ENCODE measurements at places on chromosomes 16 and 17.

- no peak for DNase-seq
These were observed 291.2 kb upstream of the SALL1 start for GRCh38 chr16:51442141-51442870.

- DNase-seq: no peak
These were observed 46.9 kb downstream of the LCMT1 start for GRCh38 chr16:25158401-25158800.

DNA sequence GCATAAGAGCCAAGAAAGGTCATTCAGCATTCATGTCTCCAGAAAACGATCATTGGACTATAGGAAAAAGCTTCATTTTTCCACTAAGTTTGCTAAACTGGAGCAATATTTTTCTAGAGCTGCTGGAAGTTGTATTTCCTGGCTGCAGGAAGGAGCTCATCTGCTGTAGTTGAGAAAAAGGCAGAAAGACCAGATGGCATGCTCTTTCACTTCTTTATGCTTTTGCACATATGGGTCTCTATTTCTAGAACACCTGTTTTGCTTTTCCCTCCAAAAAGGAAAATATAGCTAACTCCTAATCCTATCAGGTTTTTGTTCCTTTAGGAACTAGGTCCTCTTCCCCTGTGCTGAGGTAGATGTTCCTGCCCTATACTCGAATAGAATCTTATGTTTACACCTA lies 61.9 kb upstream of the HLF start:
- no peak for DNase-seq

GRCh38 chr17:41736983-41737679 lies 2.7 kb upstream of the HAP1 start:
- DNase-seq: no peak

DNA sequence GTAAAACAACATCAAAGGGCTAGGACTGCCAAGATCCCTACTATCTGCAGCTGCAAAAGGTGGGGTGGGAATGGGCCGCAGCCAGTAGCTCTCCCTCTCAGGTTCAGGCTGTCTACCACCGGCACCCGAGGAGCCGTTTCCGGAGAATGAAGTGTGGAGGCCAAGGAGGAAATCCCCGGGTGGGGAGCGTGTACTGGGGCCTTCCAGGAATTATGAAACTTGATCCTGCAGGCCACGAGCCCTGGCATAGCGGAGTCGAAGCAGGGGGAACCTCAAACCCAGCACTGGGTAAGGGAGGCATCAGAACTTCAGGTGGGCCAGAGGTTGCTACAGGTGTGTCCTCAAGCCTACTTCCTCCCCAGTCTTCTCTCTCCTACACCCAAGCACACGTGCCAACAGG lies 5.1 kb downstream of the INPP5K start:
- no peak for DNase-seq

GRCh38 chr16:89304181-89304851 lies 86.8 kb downstream of the ZNF778 start:
- DNase-seq: no peak

DNA sequence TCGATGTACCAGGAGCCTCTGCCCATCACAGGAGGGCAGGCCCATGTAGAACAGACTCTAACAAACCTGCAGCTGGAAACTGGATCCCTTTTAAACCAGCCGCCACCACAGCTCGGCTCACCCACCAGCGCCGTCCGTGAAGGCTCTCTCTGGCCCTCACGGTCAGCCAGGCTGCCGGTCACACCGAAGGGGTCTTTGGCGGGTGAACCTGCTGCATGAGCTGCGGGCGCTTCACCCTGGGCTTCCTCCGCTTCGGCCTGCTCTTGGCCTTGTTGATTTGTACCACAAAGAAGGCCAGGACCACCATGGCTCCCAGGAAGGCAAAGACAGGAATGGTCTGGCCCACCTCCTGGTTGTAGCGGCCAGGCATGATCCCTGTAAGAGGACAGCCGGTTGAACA lies 11.7 kb upstream of the SLC38A8 start:
- DNase-seq: no peak

GRCh38 chr16:4946917-4947316 lies 10.0 kb upstream of the PPL start:
- DNase-seq: no peak

DNA sequence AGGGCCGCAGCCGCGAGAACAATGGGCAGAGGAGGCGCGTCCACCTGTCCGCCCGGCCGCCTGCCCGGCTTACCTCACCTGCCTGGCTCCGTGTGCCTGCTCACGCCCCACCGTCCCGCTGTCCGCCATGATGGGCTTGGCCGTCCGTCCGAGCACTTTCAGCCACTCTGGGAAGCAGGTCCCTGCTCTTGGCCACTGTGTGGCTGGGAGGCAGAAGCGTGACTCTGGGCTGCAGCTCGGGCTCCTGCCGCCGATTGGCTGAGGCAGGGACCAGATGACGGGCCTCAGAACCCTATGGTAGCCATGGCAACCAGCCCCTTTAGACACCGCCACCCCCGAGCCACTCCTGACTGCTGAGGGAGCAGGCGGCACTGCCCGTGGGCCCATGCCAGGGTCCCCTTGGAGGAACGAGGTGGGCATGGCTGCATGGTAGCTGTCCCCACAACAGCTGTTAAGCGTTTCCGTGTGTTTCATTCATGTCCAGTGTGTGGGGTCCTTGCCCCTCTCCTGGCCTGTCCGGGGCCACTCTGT lies 8.9 kb upstream of the AXIN1 start:
- no peak for DNase-seq

- no peak for DNase-seq
These were observed 14.0 kb upstream of the SPHK1 start for GRCh38 chr17:76370261-76370993.

DNA sequence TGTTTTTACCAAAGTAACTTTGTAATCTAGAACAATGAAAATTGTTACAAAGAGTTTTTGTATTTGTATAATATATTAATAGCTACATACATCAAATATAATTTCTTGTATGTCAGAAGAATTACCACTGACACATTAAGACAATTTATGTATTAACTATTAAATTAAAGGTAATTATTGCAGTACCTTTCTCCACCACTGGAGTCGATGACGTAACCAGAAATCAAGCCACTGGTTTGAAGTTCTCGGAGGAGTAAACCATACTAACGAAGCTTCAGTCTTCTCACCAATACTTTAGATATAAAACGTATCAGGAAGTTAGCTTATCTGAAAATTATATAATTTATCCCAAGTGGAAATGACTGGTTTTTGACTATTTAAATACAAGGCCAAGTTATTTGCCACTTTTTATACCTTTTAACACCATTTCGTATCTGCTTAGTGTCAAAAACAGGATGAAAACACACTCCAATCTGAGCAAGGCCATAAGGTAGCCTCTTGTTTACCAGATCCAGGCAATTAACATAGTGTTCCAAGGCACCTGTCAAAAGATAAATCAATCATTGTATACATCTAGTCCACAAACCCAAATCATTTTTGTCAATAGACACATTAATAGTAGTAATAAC lies 4.3 kb downstream of the POLG2 start:
- peak; percentile 43 for DNase-seq

GRCh38 chr17:17789828-17790636 lies 46.8 kb downstream of the SREBF1 start:
- DNase-seq: no peak

GRCh38 chr16:81610144-81610842 lies 165.7 kb downstream of the CMIP start:
- no peak for DNase-seq

GRCh38 chr17:17341452-17341851 lies 38.3 kb downstream of the NT5M start:
- DNase-seq: no peak

DNA sequence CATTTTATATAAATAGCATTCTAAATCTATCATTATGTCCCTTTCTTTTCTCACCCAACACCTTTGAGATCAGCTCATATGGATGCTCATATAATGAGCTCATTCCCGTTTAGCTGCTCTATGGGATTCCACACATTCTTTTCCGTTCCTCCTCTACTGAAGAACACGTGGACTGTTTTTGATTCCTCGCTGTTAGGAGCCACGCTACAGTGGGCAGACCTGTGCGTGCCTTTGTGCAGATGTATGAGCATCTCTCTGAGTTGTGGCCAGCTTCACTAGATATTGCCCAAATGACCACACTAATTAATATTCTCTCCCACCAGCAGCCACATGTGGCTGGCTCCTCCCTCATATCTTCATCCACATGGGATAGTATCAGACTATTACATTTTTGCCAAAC lies 6.0 kb upstream of the TNFRSF13B start:
- DNase-seq: no peak

DNA sequence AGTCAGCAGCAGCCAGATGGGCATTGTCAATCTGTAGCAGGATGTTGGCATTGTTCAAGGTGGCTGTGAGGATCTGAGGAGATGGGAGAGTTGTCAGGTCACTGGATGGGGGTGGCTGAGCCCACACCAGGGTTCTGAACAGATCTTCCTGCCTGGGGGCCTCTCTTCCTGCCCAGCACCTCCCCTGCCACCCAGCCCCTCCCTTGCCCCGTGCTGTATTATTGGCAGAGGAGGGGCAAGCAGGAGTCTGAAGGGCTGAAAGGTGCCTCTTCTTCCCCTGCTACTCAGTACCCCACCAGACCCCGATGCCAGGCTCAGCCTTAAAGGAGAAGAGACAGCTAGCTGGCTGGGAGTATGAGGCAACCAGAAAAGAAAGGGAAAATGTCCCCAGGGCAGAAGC lies 93.0 kb downstream of the GOSR1 start:
- no peak for DNase-seq

DNA sequence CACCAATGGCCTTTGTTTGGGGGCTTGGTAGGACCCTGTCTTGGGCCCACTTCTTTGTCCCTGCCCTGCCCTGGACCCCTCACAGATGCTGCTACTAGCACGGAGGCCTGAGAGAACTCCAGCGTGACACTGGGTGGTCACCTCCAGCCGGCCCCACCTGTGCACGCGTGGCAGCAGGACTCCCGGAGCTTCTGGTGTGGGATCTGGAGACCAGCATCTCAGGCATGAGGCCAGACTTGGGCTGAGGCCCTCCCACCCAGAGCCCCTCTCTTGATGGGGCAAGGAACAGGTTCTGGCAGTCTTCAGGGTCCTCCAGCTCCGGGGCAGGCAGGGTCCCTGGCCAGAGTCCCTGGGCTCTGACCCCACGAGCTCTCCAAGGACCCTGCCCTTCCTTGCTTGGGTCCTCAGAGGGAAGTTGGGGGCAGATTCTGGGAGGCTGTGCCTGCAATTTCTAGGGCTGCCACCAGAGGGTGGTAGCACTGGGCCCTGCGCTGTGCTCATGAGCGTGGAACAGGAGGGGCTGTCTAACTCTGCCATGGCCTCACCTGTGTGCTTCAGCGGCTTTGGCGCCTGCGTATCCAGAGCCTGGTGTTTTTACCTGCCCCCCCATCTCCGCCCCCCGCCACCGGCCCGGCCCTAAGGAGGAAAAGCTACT lies 3.1 kb upstream of the BAIAP3 start:
- DNase-seq: no peak

DNA sequence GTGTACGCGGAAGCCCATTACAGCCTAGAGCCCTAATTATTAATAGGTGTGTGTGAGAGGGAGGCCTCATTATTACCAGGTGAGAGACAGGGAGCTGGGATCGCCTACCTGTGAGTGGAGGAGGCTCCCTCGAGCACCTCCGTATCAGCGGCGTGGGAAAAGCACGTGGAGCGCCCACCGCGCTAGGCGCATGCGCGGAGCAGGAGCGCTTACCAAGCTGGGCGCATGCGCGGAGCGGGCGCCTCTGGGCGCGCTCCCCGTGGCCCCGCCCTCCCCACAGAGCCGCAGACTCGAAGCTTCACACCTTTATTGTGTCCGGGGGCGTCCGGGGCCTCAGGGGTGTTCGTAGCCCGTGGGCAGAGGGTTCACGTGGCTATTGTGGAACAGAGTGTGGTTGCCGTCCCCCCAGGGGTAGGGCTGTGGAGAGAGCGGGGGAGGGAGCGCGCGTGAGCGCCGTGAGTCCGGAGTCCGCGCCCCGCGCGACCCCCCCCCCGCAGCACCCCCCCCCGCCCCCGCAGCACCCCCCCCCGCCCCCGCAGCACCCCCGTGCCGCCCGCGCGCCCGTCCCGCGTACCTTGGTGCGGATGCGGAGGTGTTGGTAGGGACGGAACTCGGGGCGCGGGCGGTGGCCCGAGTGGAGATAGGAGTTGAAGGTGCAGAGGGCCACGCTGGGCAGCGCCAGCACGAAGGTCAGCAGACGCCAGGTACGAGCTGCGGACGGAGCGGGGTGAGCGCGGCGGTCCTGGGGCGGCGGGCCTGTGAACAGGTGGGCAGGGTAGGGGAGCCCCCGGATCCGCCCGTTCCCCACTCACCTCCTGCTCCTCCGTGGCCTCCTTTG lies 500 bp downstream of the COX6A2 start:
- peak; percentile 55 for DNase-seq

GRCh38 chr17:79618383-79619067 lies 7.7 kb upstream of the RBFOX3 start:
- no peak for DNase-seq

DNA sequence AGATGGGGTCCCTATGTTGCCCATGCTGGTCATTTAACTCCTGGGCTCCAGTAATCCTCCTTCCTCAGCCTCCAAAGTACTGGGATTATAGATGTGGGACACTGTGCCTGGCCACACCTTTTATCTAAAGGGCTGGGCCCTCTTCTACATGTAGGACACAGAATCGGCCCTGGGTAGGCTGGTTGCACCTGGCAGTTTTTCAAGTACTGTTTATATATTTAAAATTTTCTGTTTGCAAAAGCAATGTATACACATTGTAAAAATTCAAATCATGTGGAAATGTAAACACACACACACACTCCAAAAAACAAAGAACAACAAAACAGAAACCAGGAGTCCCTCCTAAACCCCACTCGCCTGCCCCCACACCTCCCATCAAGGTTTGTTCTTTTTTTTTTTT lies 28.1 kb upstream of the SIAH1 start:
- DNase-seq: no peak

DNA sequence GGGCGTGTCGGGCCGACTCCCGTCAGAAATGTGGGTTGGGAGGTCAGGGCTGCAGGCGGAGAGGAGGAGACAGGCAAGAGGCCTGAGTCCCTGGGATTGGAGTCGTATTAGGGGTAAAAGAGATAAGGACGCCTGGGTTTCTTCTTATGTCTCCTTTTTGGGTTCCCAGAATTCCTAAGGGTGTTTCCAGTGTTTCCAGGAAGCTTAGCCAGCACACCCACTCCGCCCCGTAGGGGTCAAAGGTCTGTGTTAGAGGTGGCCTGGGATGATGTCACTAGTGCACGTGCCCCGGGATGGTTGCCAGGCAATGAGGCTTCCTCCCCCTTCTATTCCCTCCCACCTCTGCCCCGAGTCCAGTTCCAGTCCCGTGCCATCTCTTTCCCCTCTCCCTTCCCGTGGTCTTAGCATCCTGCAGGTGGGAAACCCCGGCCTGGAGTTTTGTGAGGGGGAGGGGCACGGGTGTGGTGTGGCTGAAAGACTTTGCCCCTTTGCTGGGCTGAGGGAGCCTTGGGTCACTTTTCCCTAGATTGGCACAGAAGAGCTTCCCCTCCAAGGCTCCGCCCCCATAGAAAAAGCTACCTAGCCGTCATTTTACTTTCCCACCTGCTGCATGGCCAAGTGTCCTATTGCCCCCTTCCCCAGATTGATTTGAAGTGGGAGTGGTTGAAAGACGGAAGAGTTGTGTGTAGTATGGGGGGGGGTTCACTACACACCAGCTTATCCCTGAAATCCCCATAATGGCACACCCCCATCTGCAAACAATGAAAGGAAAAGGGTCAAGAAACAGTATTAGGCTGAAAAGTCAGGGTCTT lies 2.8 kb downstream of the KDM6B start:
- peak; percentile 74 for DNase-seq

All from stimulated activated CD4-positive, alpha-beta T cell treated with anti-CD3 and anti-CD28 coated beads, Interleukin-4, amount 100 ng/mL, for 24 hours (primary cell).